Thymus (tissue), 14 donors: ENCODE measurements at places on chromosomes 6 and 20. TPM values are rescaled to one million over a fixed set of nuclear protein-coding genes. Genes with fewer than 3 reads are reported as not detected.

DNA sequence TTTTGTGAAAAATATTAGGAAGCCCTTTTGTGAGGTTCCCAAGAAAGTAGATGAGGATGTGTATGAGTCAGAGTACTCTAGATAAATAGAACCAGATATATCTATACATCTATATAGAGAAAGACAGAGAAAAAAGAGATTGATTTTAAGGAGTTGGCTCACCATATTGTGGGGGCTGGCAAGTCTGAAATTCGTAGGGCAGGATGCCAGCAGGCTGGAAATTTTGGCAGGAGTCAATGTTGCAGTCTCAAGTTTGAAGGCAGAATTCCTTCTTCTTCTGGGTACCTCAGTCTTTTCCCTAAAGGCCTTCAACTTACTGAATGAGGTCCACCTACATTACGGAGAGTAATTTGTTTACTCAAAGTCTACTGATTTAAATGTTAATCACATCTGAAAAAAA lies 65.3 kb upstream of the SAMD3 start:
- no peak for DNase-seq
- no peak overlapping the region for H3K4me3 ChIP-seq
- H3K27me3 ChIP-seq = no peaks in the 10 kb centered on the region
- no peak overlapping the region for H3K27ac ChIP-seq

GRCh38 chr20:9110916-9111432 lies 42.1 kb downstream of the PLCB4 start:
- no peaks in the 10 kb centered on the region for H3K4me1 ChIP-seq
- no peak overlapping the region for H3K4me3 ChIP-seq
- no peak for DNase-seq
- H3K27me3 ChIP-seq = no peaks in the 10 kb centered on the region
- H3K36me3 ChIP-seq = no peaks in the 10 kb centered on the region

DNA sequence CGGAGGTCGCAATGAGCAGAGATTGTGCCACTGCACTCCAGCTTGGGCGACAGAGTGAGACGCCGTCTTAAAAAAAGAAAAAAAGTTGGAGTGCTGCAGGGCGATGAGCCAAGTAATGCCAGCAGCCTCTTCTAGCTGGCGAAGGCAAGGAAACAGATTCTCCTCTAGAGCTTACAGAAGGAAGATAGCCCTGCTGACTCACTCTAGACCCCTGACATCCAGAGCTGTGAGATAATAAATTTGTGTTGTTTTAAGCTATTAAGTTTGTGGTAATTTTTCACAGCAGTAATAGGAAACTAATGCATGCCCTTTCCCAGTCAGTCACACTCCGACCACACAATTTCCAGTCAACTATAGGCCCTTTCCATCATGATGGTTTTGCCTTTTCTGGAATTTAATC lies 16.4 kb downstream of the PRSS16 start:
- no peak for DNase-seq
- H3K4me3 ChIP-seq = no peak overlapping the region
- no peak overlapping the region for H3K27ac ChIP-seq
- peaks cover 65% of the 10 kb centered on the region for H3K27me3 ChIP-seq
- no peaks in the 10 kb centered on the region for H3K36me3 ChIP-seq
- no peaks in the 10 kb centered on the region for H3K4me1 ChIP-seq

Gene PDYN
- total RNA-seq = 0.33 TPM

Gene NKX2-4
- total RNA-seq = not detected

Gene CD24
- total RNA-seq = 13.3 TPM

Gene SLC35F1
- 0.14 TPM for total RNA-seq

GRCh38 chr6:47919875-47920274 lies 138.0 kb downstream of the OPN5 start:
- no peak for DNase-seq
- no peaks in the 10 kb centered on the region for H3K27me3 ChIP-seq
- H3K27ac ChIP-seq = no peak overlapping the region
- no peak overlapping the region for H3K4me3 ChIP-seq

Gene TLDC2
- total RNA-seq = 0.28 TPM

DNA sequence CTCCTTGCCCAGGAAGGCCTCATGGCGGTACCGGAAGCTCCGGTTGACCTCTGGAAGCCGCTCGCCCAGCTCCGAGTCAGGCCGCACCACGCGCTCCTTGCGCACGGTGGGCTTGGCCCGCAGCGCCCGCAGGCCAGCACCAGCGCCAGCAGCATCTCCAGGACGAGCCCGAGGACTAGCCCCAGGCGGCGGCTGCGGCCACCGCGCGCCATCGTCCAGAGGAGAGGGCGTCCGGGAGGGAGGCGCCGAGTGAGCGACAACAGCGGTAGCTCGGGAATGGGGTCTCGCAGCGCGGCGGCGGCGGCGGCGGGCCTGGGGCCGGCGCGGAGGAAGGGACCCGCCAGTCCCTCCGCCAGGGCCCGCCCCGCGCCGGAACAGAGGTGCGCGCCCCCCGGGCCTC lies 27.6 kb upstream of the CGA start:
- no peak overlapping the region for H3K4me3 ChIP-seq
- no peak for DNase-seq
- no peaks in the 10 kb centered on the region for H3K4me1 ChIP-seq
- peaks cover 19% of the 10 kb centered on the region for H3K27me3 ChIP-seq

Gene SNAI1
- 0.33 TPM for total RNA-seq

Gene ASIP
- total RNA-seq = 0.09 TPM

- H3K27ac ChIP-seq = no peak overlapping the region
- H3K4me1 ChIP-seq = no peaks in the 10 kb centered on the region
- H3K36me3 ChIP-seq = no peaks in the 10 kb centered on the region
- H3K27me3 ChIP-seq = no peaks in the 10 kb centered on the region
- no peak overlapping the region for H3K4me3 ChIP-seq
- no peak for DNase-seq
These were observed 14.2 kb downstream of the CHD6 start for GRCh38 chr20:41604002-41604401.

GRCh38 chr6:100144991-100145390 lies 151.0 kb upstream of the MCHR2 start:
- no peaks in the 10 kb centered on the region for H3K4me1 ChIP-seq
- no peak overlapping the region for H3K27ac ChIP-seq
- no peak overlapping the region for H3K4me3 ChIP-seq
- H3K36me3 ChIP-seq = no peaks in the 10 kb centered on the region
- H3K27me3 ChIP-seq = no peaks in the 10 kb centered on the region
- DNase-seq = no peak

- no peaks in the 10 kb centered on the region for H3K36me3 ChIP-seq
- no peak for DNase-seq
- H3K27ac ChIP-seq = no peak overlapping the region
- no peaks in the 10 kb centered on the region for H3K27me3 ChIP-seq
- H3K4me3 ChIP-seq = no peak overlapping the region
These were observed 119.5 kb downstream of the ARHGAP18 start for GRCh38 chr6:129590408-129591022.

GRCh38 chr20:48217190-48217589 lies 431.9 kb upstream of the SULF2 start:
- H3K27ac ChIP-seq = no peak overlapping the region
- no peak for DNase-seq
- H3K4me1 ChIP-seq = no peaks in the 10 kb centered on the region
- no peaks in the 10 kb centered on the region for H3K36me3 ChIP-seq

DNA sequence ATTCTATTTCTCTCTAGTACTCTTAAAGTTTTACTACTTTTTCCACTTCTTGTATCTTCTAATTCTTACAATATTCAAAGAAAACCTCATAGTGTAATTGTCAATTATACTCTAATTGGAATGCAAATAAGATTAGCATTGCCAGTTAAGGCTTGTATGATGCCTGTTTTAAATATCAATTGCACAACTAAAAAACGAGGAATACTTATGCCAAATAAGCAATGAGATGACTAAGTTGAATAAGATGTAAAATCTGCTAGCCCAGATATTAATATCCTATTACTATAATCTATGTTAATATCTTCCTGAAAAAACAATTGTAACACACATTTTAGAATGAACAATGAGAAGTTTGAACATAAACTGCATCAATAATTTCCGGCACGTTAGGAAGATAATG lies 13.3 kb upstream of the AKAP7 start:
- H3K36me3 ChIP-seq = no peaks in the 10 kb centered on the region
- no peaks in the 10 kb centered on the region for H3K27me3 ChIP-seq
- H3K4me3 ChIP-seq = no peak overlapping the region

Gene PKHD1
- 0.05 TPM for total RNA-seq

Gene ABHD16B
- total RNA-seq = not detected

- no peak overlapping the region for H3K4me3 ChIP-seq
- H3K27me3 ChIP-seq = no peaks in the 10 kb centered on the region
- H3K27ac ChIP-seq = no peak overlapping the region
- no peaks in the 10 kb centered on the region for H3K4me1 ChIP-seq
- no peak for DNase-seq
- no peaks in the 10 kb centered on the region for H3K36me3 ChIP-seq
These were observed 682.7 kb downstream of the MAFB start for GRCh38 chr20:40006168-40006860.

GRCh38 chr20:57323034-57323433 lies 6.6 kb upstream of the SPO11 start:
- H3K36me3 ChIP-seq = no peaks in the 10 kb centered on the region
- peaks cover 6% of the 10 kb centered on the region for H3K4me1 ChIP-seq
- peaks cover 31% of the 10 kb centered on the region for H3K27me3 ChIP-seq
- H3K27ac ChIP-seq = no peak overlapping the region
- no peak for DNase-seq

- no peak for DNase-seq
- no peak overlapping the region for H3K4me3 ChIP-seq
- H3K4me1 ChIP-seq = peaks cover 67% of the 10 kb centered on the region
- H3K27me3 ChIP-seq = peaks cover 4% of the 10 kb centered on the region
- H3K36me3 ChIP-seq = peaks cover 5% of the 10 kb centered on the region
These were observed 105.9 kb downstream of the TOX2 start for GRCh38 chr20:44020406-44021148.

Gene PLEKHG1
- 27.2 TPM for total RNA-seq

DNA sequence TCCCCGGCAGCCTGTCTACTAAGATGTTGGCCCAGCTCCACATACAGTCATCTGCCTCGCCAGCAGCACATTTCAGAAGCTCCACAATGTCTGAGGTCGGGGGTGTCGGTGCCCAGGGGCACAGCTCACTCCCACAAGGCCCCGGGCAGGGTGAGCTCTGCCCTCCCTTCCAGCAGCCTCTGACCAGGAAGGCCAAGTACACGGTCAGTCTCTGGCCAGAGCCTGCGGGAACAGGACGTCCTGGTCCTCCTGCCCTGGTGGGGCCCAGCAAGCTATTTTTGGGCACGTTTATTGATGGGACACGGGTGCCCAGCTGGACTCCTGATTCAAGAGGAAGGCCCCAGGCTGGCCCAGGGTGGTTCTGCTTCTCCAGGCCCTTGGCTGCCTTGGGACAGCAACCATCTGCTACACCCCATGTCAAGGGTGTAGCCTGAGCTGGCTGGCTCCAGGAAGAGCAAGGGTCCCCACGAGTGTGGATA lies 114.9 kb upstream of the PTPN1 start:
- no peak overlapping the region for H3K4me3 ChIP-seq
- DNase-seq = no peak
- no peaks in the 10 kb centered on the region for H3K4me1 ChIP-seq
- no peaks in the 10 kb centered on the region for H3K27me3 ChIP-seq

DNA sequence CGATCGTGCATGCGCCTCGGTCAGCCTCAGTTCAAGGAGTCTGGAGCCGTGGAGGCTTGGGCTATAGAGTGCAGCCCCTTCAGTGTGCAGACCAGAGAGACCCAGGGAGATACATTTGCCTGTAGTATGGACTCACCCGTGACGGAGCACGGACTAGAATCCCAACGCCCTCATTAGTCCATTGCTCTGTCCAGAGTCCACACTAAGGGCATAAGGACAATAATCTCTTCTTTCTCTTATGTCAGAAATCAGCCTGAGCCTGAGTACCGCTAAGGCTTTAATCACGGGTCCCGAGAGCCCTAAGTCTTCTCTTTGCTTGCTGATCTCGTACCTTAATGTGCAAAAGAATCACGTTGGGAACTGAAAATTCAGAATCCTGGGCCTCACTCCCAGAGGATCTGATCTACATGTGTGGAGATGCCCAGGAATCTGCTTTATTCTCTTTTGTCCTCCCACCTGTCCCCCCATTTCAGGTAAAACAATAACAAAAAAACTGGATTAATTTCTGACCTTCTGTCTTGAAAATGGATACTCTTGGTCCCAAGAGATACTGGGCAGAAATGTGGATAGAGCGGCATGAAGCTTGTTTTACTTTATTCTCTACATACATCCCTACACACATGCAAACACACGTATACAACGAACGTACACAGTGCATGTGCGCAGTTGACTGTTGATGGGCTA lies 671 bp downstream of the BPHL start:
- no peak for DNase-seq
- peaks cover 7% of the 10 kb centered on the region for H3K4me1 ChIP-seq
- H3K27me3 ChIP-seq = peaks cover 5% of the 10 kb centered on the region
- H3K27ac ChIP-seq = no peak overlapping the region

Gene FAM8A1
- 16.8 TPM for total RNA-seq

DNA sequence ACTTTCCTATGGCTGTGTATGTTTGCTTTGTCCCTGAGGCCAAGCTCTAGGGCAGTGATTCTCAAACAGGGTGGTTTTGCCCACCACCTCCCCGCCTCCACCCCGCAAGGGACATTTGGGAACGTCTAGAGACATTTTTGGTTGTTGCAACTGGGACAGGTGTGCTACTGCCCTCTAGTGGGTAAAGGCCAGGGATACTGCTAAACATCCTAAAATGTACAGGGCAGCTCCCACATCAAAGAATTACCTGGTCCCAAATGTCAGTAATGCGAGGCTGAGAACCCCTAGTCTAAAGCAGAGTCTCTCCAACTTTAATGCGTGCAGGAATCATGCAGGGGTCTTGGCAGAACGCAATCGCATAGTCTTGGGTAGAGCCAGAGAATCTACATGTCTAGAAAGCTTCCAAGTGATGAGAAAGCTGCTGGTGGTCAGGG lies 5.1 kb downstream of the KCNS1 start:
- no peak overlapping the region for H3K27ac ChIP-seq
- peaks cover 3% of the 10 kb centered on the region for H3K4me1 ChIP-seq
- peak; percentile 42 for DNase-seq
- peaks cover 49% of the 10 kb centered on the region for H3K27me3 ChIP-seq
- H3K36me3 ChIP-seq = no peaks in the 10 kb centered on the region

GRCh38 chr6:161379834-161380582 lies 106.1 kb upstream of the AGPAT4 start:
- no peaks in the 10 kb centered on the region for H3K4me1 ChIP-seq
- H3K27me3 ChIP-seq = no peaks in the 10 kb centered on the region
- DNase-seq = no peak

Gene ENPP1
- 5.7 TPM for total RNA-seq
